ENCODE measurements at places on chromosomes 7 and 10. TPM values are rescaled to one million over a fixed set of nuclear protein-coding genes. Genes with fewer than 3 reads are reported as not detected.

DNA sequence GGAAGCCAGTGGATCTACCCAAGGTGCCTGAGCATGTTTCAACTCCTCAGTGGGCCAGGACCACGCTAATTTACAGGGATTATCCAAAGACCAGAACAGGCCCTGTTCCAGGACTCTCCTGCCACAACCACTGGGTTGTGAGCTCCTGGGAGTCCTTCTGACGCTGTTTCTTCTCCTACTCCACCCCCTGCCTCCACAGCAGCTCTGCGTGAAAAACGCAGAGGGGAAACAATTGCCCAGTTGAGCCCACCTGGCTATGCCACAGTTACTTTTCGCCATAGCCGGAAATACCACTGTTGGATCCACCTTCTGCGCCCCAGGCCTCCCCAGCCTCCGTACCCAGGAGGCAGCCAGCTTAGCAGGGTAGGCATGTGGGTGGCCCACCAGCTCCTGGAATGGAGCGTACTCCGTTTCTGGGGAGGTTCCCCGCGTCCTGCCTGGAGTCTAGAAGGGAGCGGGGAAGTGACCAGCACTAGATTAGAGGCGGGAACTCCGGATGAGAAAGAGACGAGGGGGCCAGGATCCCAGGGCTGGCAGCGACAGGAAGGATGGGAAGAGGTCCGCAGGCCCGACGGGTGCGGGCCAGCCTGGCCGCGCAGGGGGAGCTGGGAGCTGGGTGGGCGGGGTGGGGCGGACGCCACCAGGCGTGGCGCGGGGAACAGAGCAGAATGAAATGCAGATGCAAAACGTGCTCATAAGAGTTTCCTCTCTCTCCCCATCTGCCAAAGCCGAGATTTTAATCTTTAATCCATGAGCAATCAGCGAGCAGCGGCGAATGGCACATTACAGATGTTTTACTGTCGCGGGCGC lies 32.1 kb upstream of the PAX2 start:
- peak; percentile 36 for DNase-seq
- H3K4me1 ChIP-seq, result peaks cover 10% of the 10 kb centered on the region
- peaks cover 71% of the 10 kb centered on the region for H3K27me3 ChIP-seq
- H3K4me3 ChIP-seq, result peak overlapping the region; percentile 8
- H3K27ac ChIP-seq, result no peak overlapping the region
- H3K36me3 ChIP-seq, result no peaks in the 10 kb centered on the region

DNA sequence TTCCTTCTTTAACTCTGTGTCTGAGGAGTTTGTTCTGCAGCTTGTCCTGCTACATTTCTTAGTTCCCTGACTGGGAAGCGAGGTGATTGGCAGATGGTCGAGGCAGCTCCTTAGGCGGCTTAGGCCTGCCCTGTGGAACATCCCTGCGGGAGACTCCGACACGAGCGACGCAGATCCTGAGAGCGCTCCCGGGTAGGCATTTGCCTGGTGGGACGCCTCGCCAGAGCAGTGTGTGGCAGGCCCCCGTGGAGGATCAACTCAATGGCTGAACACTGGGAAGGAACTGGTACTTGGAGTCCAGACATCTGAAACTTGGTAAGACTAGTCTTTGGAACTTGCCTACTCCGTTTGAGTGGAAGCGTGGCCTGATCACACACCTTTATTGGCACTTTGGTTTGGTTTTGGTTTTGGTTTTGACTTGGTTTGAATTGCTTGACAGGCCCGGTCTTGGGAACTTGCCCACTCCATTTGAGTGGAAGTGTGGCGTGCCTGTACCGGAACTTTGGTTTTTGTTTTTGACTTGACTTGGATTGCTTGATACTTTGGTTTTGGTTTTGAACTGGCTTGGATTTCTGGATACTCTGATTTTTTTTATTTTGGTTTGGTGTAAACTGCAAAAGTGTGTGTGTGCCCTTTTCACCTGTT lies 42.6 kb downstream of the MAP3K8 start:
- no peaks in the 10 kb centered on the region for H3K4me1 ChIP-seq
- DNase-seq, result no peak
- H3K27me3 ChIP-seq, result no peaks in the 10 kb centered on the region
- no peaks in the 10 kb centered on the region for H3K36me3 ChIP-seq
- no peak overlapping the region for H3K27ac ChIP-seq

DNA sequence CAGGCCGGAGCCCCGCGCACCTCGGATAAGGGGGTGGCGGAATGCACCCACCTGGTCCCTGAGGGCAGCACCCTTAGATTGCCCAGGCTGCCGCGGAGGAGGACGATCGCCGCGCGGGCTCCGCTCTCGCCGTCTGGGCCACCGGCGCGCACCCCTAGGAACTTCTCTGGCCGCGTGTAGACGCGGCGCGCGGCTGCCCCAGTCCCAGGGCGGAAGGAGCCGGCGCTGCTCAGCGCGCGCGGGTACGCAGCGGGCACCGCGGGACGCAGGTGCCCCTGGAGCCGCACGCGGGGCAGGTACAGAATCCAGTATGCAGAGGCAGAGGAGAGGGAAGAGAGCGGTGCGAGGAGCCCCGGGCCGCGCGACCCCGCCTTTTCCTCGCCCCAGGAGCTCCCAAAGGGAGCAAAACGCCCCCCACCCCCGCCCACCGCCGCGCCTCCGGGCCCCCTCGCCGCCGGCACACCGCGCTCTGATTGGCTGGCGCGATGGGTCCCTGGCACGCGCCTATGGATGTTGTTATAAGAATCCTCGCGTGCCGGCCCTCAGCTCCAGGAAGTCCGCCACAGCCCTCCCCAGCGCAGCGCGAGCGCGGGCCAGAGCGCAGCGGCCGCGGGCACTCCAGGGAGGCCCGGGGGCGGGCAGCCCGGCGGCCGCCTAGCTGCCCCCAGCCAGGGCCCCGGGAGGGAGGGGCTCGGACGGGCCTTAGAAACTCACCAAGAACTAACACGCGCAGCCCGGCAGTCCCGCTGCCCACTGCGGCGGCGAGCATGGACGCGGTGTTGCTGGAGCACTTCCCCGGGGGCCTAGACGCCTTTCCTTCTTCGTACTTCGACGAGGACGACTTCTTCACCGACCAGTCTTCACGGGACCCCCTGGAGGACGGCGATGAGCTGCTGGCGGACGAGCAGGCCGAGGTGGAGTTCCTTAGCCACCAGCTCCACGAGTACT lies at the start of gene PTF1A:
Gene PTF1A (plus strand): TSS at position 549 of the 948 bp plus-strand sequence. CDS start 219 bp downstream, at position 768.
- no peak within 1 kb of the TSS for H3K27ac ChIP-seq
- H3K4me1 ChIP-seq, result peaks cover 31% of the 10 kb centered on the region
- peaks cover 7% of the 10 kb centered on the region for H3K27me3 ChIP-seq
- H3K36me3 ChIP-seq, result no peaks in the 10 kb centered on the region

The PDGFA gene
- total RNA-seq, result 49.0 TPM

DNA sequence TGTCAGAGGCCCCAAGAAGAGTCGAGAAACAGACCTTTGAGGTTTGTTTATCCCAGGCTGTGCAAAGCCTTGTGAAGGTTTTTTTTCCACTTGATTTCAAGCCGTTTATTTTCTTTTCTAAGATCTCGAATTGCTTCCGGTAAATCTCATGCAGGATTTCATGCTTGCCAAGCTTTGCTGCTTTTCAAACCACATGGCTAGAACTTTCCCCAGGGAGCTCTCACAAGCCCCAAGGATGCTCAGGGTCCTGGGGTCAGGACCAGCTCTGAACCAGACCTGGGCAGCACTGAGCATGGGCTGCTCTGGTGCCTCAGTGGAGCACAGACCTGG lies 48.0 kb upstream of the AQP1 start:
- DNase-seq, result no peak
- no peaks in the 10 kb centered on the region for H3K36me3 ChIP-seq
- H3K27ac ChIP-seq, result no peak overlapping the region
- no peaks in the 10 kb centered on the region for H3K27me3 ChIP-seq
- no peak overlapping the region for H3K4me3 ChIP-seq

DNA sequence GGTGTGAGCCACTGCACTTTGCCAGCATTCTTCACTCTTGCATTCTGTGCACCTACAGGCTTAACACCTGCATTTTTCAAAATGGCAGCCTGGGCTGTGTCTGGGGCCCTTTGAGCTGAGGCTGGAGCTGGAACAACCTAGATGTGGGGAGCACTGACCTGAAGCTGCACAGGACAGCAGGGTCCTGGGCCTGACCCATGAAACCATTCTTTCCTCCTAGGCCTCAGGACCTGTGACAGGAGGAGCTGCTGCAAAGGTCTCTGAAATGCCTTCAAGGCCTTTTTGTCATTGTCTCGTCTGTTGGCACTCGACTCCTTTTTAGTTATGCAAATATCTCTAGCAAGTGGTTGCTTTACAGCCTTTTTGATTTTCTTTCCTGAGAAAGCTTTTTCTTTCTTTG lies 82.3 kb downstream of the INPP5A start:
- no peak overlapping the region for H3K27ac ChIP-seq
- peaks cover 6% of the 10 kb centered on the region for H3K36me3 ChIP-seq
- H3K4me1 ChIP-seq, result peaks cover 3% of the 10 kb centered on the region
- DNase-seq, result no peak
- H3K27me3 ChIP-seq, result no peaks in the 10 kb centered on the region
- H3K4me3 ChIP-seq, result no peak overlapping the region

DNA sequence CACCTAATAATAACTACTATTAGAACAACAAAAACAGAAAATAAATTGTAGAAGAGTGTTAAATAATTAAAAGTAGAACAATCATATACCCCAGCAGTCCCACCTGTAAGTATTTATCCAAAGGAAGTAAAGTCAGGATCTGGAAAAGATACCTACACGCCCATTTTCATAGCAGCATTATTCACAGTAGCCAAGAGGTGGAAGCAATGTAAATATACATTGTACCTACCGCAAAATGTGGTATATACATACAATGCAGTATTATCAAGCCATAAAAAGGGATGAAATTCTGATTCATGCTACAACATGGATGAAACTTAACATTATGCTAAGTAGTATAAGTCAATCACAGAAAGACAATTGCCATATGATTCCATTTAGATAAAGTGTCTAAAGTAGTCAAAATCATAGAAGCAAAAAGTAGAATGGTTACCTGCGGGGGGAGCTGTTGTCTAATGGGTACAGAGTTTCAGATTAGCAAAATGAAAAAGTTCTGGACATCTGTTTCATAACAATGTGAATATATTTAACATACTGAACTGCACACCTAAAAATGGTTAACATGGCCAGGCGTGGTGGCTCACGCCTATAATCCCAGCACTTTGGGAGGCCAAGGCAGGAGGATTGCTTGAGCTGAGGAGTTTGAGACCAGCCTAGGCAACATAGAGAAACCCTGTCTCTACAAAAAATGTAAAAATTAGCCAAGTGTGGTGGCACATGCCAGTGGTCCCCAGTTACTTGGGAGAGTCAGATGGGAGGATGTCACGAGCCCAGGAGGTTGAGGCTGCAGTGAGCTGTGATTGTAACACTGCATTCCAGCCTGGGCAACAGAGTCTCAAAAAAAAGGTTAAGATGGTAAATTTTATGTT lies 6.0 kb upstream of the TMED4 start:
- H3K36me3 ChIP-seq, result no peaks in the 10 kb centered on the region
- H3K27me3 ChIP-seq, result no peaks in the 10 kb centered on the region
- H3K27ac ChIP-seq, result no peak overlapping the region
- DNase-seq, result peak; percentile 34
- no peak overlapping the region for H3K4me3 ChIP-seq
- H3K4me1 ChIP-seq, result peaks cover 3% of the 10 kb centered on the region

- no peaks in the 10 kb centered on the region for H3K36me3 ChIP-seq
- H3K27ac ChIP-seq, result no peak overlapping the region
- no peak for DNase-seq
- no peaks in the 10 kb centered on the region for H3K27me3 ChIP-seq
- no peak overlapping the region for H3K4me3 ChIP-seq
- H3K4me1 ChIP-seq, result no peaks in the 10 kb centered on the region
Measured at GRCh38 chr10:6336016-6336415, 133.3 kb downstream of the PFKFB3 start.

The CACNB2 gene
- total RNA-seq, result 6.3 TPM

DNA sequence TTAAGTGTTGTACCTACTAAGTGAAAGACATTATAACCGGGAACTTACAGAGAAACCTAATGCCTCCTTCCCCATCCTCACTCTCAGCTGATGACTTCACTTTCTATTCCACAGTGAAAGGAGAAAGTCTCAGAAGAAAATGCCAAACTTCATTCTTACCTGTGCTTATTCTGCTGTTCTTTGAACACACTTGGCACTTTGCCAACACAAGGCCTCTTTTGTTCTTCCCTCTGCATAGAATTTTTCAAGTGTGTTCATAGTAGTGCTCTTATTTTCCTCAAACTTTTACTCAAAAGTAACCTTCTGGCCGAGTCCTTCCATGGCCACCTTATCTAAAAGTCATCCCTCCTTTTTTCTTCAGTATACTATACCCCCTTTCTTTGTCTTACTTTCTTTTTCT lies 59.4 kb upstream of the ETV1 start:
- no peaks in the 10 kb centered on the region for H3K4me1 ChIP-seq
- H3K27ac ChIP-seq, result no peak overlapping the region
- H3K36me3 ChIP-seq, result no peaks in the 10 kb centered on the region
- H3K27me3 ChIP-seq, result no peaks in the 10 kb centered on the region
- no peak for DNase-seq

The UTF1 gene
- 0.26 TPM for total RNA-seq

DNA sequence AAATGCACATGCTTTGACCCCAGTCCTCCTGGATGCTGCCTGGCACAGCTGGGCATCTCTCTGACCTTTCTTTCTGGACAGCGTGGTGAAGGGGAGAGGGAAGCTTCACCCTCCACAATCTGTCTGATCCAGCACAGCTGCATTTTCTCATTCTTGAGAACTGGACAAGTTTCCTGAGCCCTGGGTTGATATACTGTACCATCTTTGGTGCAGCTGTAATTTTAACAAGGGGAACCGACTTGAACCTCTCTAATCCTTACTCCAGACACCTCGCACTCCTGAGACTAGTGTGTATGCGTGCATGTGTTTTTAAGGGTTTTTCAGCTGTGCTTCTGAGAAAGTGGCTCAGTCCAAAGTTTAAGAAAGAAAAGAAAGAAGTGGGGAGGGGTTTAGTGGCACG lies 655.7 kb downstream of the INHBA start:
- H3K27me3 ChIP-seq, result no peaks in the 10 kb centered on the region
- no peak overlapping the region for H3K27ac ChIP-seq
- H3K4me1 ChIP-seq, result no peaks in the 10 kb centered on the region
- H3K36me3 ChIP-seq, result no peaks in the 10 kb centered on the region

GRCh38 chr10:85333594-85333993 lies 1005.2 kb downstream of the CCSER2 start:
- no peaks in the 10 kb centered on the region for H3K27me3 ChIP-seq
- no peaks in the 10 kb centered on the region for H3K36me3 ChIP-seq
- DNase-seq, result no peak
- H3K4me3 ChIP-seq, result no peak overlapping the region

DNA sequence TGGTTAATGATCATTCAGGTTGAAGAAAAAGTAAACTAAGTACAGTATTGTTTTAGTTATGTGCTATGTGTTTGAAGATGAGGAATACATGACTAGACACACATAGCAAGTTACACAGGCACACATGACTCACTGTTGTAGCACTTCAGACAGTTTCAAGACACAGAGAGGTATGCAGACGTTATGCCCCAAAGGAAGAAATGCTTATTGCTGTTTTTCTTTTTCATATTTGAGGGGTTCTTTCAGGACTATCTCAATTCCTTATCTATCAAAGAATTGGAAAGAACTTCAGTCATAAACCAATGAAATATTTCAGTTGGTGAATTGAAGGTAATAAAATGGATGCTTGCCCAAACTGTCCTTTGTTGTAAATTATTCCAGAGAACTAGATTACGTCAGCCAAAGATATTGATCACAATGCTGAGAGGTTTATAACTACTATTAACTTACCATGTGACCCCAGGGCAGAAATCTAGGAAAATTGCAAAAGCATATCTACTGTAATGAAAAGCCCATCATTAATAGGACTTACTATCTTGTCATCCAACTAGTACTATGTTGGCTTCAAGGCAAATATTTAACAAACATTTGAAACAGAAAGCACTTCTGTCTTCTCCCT lies 61.2 kb upstream of the CAPZA2 start:
- no peaks in the 10 kb centered on the region for H3K27me3 ChIP-seq
- no peak for DNase-seq
- H3K27ac ChIP-seq, result no peak overlapping the region
- peaks cover 7% of the 10 kb centered on the region for H3K4me1 ChIP-seq
